ENCODE measurements at places on chromosomes 1 and 21. TPM values are rescaled to one million over a fixed set of nuclear protein-coding genes. Genes with fewer than 3 reads are reported as not detected.

- no peak for DNase-seq
Measured at GRCh38 chr1:201360901-201361651, 16.4 kb downstream of the TNNT2 start.

Gene FAM177B
- total RNA-seq, result not detected

GRCh38 chr1:7967651-7968050 is 6.1 kb downstream of the PARK7 start:
- no peak for DNase-seq

DNA sequence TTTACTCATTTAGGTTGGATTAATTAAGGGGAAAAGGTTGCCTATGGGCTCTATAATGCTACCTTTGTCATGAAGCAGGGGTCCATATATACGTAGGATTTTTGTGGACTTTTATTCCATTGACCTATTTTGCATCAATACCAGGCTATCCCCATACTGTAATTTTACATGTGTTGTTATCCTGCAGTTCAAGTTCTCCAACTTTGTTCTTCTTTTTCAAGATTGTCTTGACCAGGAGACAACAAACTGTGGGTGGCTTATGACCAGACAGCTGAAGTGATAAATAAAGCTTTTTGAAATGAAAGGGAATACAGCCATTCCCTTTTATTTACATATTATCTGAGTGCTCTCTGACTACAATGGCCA is 345.7 kb downstream of the BARHL2 start:
- DNase-seq, result no peak

DNA sequence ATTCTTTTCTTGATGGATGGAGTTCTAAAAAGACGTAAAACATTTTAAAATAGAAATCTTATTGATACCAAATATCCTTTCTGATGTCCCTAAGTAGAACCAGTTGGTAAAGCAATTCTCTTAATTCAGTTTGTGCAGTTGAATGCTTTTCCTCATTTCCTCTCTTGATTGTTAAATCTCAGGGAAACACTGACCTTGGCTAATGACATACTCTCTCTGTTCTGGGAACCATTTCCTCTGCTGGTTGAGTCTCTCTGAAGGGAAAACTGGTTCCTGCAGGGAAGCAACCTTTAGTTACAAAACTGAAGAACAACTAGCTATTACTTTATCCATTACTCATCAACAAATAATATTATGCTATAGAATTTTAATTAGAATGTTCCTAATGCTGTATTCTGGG is 36.7 kb downstream of the HLX start:
- DNase-seq, result no peak

- DNase-seq, result no peak
Measured at GRCh38 chr1:24322470-24323177, 3.5 kb downstream of the GRHL3 start.

DNA sequence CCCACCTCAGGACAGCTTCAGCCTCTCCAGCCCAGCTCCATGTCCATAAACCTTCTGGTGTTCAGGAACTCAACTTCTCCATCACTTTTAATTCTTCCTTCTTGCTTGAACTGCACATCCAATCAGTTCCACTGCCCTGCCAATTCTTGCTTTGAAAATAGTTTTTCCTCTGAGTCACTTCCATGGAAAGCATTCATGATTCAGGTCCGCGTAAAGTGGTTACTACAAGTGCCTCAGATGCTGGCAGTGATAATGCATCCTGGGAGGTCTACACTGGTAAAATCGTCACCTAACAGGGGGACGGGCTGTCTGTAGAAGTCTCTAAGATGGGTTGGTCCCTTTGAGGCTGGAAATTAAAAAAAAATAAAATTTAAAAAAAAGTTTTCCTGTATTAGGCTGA is 25.9 kb upstream of the RCAN1 start:
- peak; percentile 90 for DNase-seq

Gene SLC30A10
- total RNA-seq, result not detected

Gene B3GALT5
- 2.2 TPM for total RNA-seq

DNA sequence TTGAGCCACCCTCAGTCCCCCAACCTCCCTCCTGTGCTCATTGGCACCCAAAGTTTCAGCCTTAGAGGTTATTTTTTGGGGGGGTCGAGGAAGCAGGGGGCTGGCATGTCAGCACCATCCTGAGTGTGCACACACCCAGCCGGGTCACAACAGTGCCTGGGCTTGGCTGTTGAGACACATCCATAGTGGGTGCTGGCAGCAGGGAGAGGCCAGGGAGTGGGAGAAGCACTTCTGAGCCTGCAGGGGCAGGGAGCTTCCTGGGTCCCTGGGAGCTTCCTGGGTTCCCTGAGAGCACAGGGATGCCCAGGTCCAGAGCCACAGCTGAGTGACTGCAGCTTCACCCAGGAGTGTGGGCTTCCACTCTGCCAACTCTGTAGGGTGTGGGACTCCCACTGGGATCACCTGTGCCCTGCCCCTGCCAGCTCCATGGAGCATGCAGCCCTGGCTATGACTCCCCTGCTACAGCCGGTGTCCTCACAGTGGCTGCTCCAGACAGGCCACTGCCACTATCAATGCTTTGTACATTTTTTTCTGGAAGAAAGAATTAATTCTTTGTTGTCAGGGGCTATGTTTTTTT is 240.4 kb downstream of the PTGER3 start:
- DNase-seq, result no peak

Data from HT1080 (cell line).